Activated CD8-positive, alpha-beta T cell treated with anti-CD3 and anti-CD28 coated beads for 36 hours (primary cell): ENCODE measurements at places on chromosomes 4 and X.

- no peak for DNase-seq
- H3K27me3 ChIP-seq, result no peaks in the 10 kb centered on the region
- no peaks in the 10 kb centered on the region for H3K4me1 ChIP-seq
- no peak overlapping the region for H3K4me3 ChIP-seq
- no peaks in the 10 kb centered on the region for H3K36me3 ChIP-seq
Observed at GRCh38 chrX:139506333-139506732, 24.2 kb upstream of the F9 start.

DNA sequence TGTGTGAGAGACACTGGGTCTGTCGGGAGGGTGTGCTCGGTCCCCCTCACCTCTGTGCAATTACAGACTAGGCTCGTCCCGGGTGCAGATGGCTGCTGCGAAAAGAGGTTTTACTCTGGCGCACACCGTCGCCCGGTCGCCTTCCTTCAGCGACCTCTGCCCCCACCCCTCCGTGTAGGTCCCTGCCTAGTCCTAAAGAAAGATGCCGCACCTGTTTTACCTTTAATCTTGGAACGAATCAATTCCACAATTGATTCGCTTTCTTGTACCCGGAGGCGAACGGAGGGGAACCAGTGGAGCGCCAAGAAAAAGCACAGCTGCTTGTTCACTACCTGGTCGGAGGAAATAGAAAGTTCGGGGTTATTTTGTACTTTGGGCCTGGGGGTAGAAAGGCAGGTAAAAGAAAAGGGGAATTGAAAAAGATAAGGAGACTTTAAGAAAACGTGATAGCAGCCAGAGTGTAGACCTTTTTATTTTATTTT lies 1.2 kb downstream of the NPNT start:
- peaks cover 54% of the 10 kb centered on the region for H3K27me3 ChIP-seq
- peaks cover 2% of the 10 kb centered on the region for H3K4me1 ChIP-seq
- H3K27ac ChIP-seq, result no peak overlapping the region
- H3K4me3 ChIP-seq, result peak overlapping the region; percentile 31

DNA sequence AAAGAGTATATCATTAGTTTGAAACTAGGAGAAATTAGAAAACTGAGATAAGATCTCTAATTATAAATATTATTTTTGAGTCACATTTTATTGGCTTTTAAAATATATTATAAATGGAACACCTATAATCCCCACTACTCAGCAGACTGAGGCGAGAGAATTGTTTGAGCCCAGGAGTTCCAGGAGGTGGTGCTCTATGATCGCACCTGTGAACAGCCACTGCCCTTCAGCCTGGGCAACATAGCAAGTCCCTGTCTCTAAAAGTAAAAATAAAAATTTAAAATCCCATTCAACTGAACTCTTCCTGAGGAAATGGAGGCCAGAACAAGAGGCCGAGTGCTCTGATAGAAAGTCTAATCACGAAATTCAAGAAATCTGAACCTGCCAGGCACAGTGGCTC lies 6.3 kb upstream of the C4orf36 start:
- no peaks in the 10 kb centered on the region for H3K4me1 ChIP-seq
- no peak overlapping the region for H3K27ac ChIP-seq
- peaks cover 8% of the 10 kb centered on the region for H3K27me3 ChIP-seq
- DNase-seq, result no peak
- no peaks in the 10 kb centered on the region for H3K36me3 ChIP-seq

DNA sequence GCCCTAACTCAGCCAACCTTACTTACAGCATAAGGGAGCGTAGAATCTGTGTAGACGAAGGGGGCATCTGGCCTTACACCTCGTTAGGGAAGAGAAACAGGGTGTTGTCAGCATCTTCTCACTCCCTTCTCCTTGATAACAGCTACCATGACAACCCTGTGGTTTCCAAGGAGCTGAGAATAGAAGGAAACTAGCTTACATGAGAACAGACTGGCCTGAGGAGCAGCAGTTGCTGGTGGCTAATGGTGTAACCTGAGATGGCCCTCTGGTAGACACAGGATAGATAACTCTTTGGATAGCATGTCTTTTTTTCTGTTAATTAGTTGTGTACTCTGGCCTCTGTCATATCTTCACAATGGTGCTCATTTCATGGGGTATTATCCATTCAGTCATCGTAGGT lies 14.6 kb downstream of the PLP1 start:
- no peaks in the 10 kb centered on the region for H3K4me1 ChIP-seq
- H3K4me3 ChIP-seq, result no peak overlapping the region
- no peak overlapping the region for H3K27ac ChIP-seq
- H3K36me3 ChIP-seq, result no peaks in the 10 kb centered on the region
- peaks cover 4% of the 10 kb centered on the region for H3K27me3 ChIP-seq

DNA sequence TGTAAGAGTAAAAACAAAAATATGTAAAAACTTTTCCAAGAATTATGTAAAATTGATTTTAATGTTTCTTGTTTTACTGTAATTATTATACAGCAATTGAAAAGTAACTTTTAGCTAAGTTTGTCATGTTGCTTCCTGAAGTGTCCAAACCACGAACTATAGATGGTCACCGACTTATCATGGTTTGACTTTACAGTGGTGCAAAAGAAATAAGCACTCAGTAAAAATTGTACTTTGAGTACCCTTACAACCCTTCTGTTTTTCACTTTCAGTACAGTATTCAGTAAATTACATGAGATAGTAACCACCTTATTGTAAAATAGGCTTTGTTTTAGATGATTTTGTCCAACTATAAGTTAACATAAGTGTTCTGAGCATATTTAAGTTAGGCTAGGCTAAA lies 93.8 kb downstream of the SLC10A6 start:
- H3K36me3 ChIP-seq, result no peaks in the 10 kb centered on the region
- DNase-seq, result no peak
- H3K27ac ChIP-seq, result no peak overlapping the region
- peaks cover 1% of the 10 kb centered on the region for H3K27me3 ChIP-seq
- no peak overlapping the region for H3K4me3 ChIP-seq

GRCh38 chrX:18983666-18984380 lies at the start of gene PHKA2:
PHKA2 (minus strand) TSS chrX:18984114; CDS start chrX:18983932, 182 bp downstream.
- H3K4me1 ChIP-seq, result peaks cover 20% of the 10 kb centered on the region
- no peaks in the 10 kb centered on the region for H3K27me3 ChIP-seq
- H3K4me3 ChIP-seq, result peak within 1 kb of the TSS; percentile 84
- H3K36me3 ChIP-seq, result no peaks in the 10 kb centered on the region
- peak; percentile 41 for DNase-seq
